ENCODE measurements at places on chromosomes 3 and 15. TPM values are rescaled to one million over a fixed set of nuclear protein-coding genes. Genes with fewer than 3 reads are reported as not detected.

The PCLAF gene
- 7.6 TPM for polyA plus RNA-seq

The PROS1 gene
- polyA plus RNA-seq: not detected

The IGSF10 gene
- not detected for polyA plus RNA-seq

The BOC gene
- not detected for polyA plus RNA-seq

The RASGRF1 gene
- not detected for polyA plus RNA-seq

The SPSB4 gene
- polyA plus RNA-seq: not detected

The ABCF3 gene
- 47.1 TPM for polyA plus RNA-seq

The YEATS2 gene
- polyA plus RNA-seq: 2.1 TPM

The SLC2A2 gene
- not detected for polyA plus RNA-seq

The KLHL40 gene
- polyA plus RNA-seq: not detected

The NOX5 gene
- polyA plus RNA-seq: 1.1 TPM

The GOLGA8S gene
- polyA plus RNA-seq: not detected

The HYKK gene
- polyA plus RNA-seq: not detected

The GCHFR gene
- 183 TPM for polyA plus RNA-seq

The PLAAT1 gene
- polyA plus RNA-seq: not detected

GRCh38 chr3:63279005-63279841, 1.1 kb downstream of the SYNPR start:
- no peaks in the 10 kb centered on the region for H3K36me3 ChIP-seq
- peaks cover 2% of the 10 kb centered on the region for H3K27me3 ChIP-seq
- no peak overlapping the region for H3K27ac ChIP-seq
- DNase-seq: no peak

GRCh38 chr15:76555247-76555646, 218.7 kb downstream of the ISL2 start:
- H3K4me3 ChIP-seq: no peak overlapping the region
- peaks cover 6% of the 10 kb centered on the region for H3K4me1 ChIP-seq
- no peak overlapping the region for H3K27ac ChIP-seq
- no peak for DNase-seq

DNA sequence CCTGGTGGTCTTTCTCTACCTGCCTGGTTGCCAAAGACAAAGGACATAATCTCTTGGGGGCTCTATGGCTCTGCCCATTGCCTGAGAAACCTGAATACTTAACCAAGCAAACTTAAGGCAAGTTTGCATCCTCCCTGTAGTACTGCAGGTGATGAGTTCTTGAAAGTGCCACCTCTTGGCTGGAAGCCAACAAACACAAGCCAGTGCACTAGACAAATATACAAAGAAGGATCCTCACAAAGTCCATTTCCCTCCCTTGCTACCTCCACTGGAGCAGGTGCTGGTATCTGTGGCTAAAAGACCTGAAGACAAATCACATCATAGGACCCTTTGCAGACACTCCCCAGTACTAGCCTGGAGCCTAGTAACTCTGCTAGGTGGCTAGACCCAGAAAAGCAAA, 772.3 kb downstream of the SI start:
- no peak overlapping the region for H3K4me3 ChIP-seq
- no peaks in the 10 kb centered on the region for H3K4me1 ChIP-seq
- DNase-seq: no peak
- no peak overlapping the region for H3K27ac ChIP-seq
- no peaks in the 10 kb centered on the region for H3K36me3 ChIP-seq

- no peaks in the 10 kb centered on the region for H3K27me3 ChIP-seq
- peaks cover 36% of the 10 kb centered on the region for H3K4me1 ChIP-seq
- H3K4me3 ChIP-seq: no peak overlapping the region
- peaks cover 15% of the 10 kb centered on the region for H3K36me3 ChIP-seq
- H3K27ac ChIP-seq: no peak overlapping the region
- no peak for DNase-seq
These were observed 57.2 kb downstream of the MYO9A start for GRCh38 chr15:72060687-72061250.

- H3K27ac ChIP-seq: no peak overlapping the region
- H3K36me3 ChIP-seq: no peaks in the 10 kb centered on the region
- no peaks in the 10 kb centered on the region for H3K4me1 ChIP-seq
- H3K27me3 ChIP-seq: peaks cover 2% of the 10 kb centered on the region
- no peak overlapping the region for H3K4me3 ChIP-seq
These were observed 69.2 kb downstream of the MEIS2 start for GRCh38 chr15:37031198-37031597.

GRCh38 chr3:53171827-53172505, 11.0 kb downstream of the PRKCD start:
- no peak overlapping the region for H3K27ac ChIP-seq
- H3K36me3 ChIP-seq: no peaks in the 10 kb centered on the region
- H3K4me1 ChIP-seq: peaks cover 59% of the 10 kb centered on the region
- no peaks in the 10 kb centered on the region for H3K27me3 ChIP-seq
- H3K4me3 ChIP-seq: no peak overlapping the region

GRCh38 chr3:196486263-196486662, 17.3 kb downstream of the RNF168 start:
- peak; percentile 10 for DNase-seq
- no peak overlapping the region for H3K4me3 ChIP-seq
- H3K27ac ChIP-seq: no peak overlapping the region
- H3K4me1 ChIP-seq: peaks cover 24% of the 10 kb centered on the region
- H3K36me3 ChIP-seq: peaks cover 14% of the 10 kb centered on the region

GRCh38 chr3:190384309-190384756, 3.6 kb upstream of the CLDN16 start:
- H3K36me3 ChIP-seq: no peaks in the 10 kb centered on the region
- no peaks in the 10 kb centered on the region for H3K4me1 ChIP-seq
- H3K27me3 ChIP-seq: peaks cover 5% of the 10 kb centered on the region
- H3K27ac ChIP-seq: no peak overlapping the region
- no peak overlapping the region for H3K4me3 ChIP-seq
- no peak for DNase-seq

- H3K27me3 ChIP-seq: no peaks in the 10 kb centered on the region
- peaks cover 7% of the 10 kb centered on the region for H3K4me1 ChIP-seq
- H3K36me3 ChIP-seq: no peaks in the 10 kb centered on the region
- no peak for DNase-seq
- H3K4me3 ChIP-seq: no peak overlapping the region
These were observed 149.4 kb downstream of the VGLL4 start for GRCh38 chr3:11494131-11494916.

DNA sequence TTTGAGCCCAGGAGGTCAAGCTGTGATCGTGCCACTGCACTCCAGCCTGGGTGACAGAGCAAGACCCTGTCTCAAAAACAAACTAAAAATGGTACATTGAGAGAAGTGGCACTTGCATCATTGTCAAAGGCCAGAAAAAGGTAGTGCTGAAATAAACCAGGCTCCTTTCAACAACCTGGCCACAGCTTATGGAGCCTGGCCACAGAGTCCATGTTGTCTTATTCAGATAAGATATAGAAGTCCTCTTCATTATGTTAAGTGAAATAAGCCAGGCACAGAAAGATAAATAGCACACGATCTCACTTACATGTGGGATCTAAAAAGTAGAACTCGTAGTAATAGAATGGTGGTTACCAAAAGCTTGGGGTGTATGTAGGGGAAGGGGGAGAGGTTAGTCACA, 34.8 kb downstream of the EMC4 start:
- no peak overlapping the region for H3K27ac ChIP-seq
- H3K27me3 ChIP-seq: no peaks in the 10 kb centered on the region
- no peaks in the 10 kb centered on the region for H3K4me1 ChIP-seq
- DNase-seq: no peak

DNA sequence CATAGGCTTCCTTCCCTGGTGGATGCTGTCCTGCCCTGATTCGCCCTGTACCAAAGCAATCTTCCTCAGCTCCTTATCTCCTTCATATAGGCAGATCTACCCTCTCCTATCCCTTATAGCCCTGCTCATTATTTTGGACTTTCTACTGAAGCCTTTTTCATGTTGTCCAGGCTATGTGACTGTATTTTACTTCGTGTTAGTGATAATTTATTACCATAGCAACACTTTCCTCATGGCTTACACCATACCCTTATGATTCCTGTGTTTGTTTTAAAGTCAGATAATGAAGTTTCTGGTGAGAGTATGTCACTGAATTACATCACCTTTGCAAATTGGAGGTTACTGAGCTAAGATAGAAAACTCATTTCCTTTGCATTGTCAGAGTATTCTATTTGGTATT, 352.6 kb downstream of the NLGN1 start:
- no peak for DNase-seq
- H3K4me3 ChIP-seq: no peak overlapping the region
- no peaks in the 10 kb centered on the region for H3K36me3 ChIP-seq

DNA sequence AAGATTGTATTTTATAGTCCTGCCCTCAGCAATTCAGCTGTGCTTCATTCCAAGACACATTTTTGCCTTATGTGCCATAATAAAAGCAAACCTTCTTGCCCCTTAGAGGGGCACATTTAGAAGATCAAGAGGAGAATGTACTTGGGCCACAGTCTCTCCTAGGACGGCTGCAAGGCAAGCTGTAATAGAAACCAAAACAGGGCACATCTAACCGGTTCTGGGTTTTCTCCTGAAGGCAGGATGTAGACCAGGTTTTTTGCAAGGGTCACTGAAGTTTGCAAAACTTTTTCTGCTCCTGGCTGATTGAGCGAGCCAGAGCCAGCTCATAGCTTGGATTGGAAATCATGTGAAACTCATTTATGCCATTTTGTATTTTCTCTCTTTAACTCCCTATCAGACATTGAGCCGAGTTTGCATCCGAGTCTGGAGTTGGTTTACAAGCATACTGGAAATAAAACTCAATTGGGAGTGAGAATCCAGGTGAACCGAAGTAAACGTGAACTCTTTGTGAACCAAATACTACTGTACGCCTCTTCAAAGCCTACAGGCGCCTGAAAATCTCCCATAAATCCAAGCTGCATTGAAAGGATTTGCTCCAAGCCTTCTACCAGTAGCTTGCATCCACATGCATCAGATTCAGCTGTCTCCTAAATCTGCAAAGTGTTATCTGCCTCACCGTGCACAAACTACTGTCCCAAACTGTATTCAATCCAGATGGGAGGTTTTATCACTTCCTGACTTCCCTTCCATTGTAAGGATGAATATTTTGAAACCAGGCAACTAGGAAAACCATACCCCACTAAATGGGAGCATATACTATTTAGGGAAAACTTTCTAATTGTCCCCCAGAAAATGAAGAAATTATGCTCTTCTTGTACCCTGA, 60.9 kb upstream of the TSC22D2 start:
- DNase-seq: no peak
- no peaks in the 10 kb centered on the region for H3K4me1 ChIP-seq
- no peaks in the 10 kb centered on the region for H3K36me3 ChIP-seq
- H3K27ac ChIP-seq: no peak overlapping the region
- H3K4me3 ChIP-seq: no peak overlapping the region

DNA sequence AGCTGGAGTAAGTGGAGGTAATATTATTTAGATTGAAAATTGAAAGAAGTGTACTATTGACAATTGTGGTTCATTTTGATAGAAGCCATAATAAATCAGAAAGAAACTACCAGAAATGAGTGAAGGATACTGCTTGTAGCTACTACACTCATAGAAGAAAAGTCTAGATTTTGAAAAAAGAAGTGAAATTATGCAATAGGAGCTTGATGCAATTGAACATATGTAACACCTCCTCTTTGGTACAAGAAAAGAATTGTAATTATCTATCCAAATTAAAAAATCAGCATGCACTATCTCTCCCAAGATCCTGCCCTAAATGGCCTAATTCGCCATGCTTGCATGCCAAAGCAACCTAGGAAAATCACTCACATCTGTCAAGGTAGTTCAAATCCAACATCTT, 51.1 kb upstream of the CD200R1L start:
- DNase-seq: no peak
- peaks cover 2% of the 10 kb centered on the region for H3K27me3 ChIP-seq
- H3K36me3 ChIP-seq: no peaks in the 10 kb centered on the region

- peaks cover 12% of the 10 kb centered on the region for H3K4me1 ChIP-seq
- DNase-seq: no peak
- peaks cover 21% of the 10 kb centered on the region for H3K36me3 ChIP-seq
These were observed 25.2 kb downstream of the TMEM43 start for GRCh38 chr3:14150078-14150477.

GRCh38 chr3:128804811-128805155, 74.6 kb upstream of the ACAD9 start:
- peaks cover 27% of the 10 kb centered on the region for H3K36me3 ChIP-seq
- H3K27ac ChIP-seq: peak overlapping the region; percentile 95
- peaks cover 35% of the 10 kb centered on the region for H3K4me1 ChIP-seq
- DNase-seq: no peak

- H3K36me3 ChIP-seq: no peaks in the 10 kb centered on the region
- no peak overlapping the region for H3K4me3 ChIP-seq
- no peaks in the 10 kb centered on the region for H3K27me3 ChIP-seq
- no peaks in the 10 kb centered on the region for H3K4me1 ChIP-seq
- H3K27ac ChIP-seq: no peak overlapping the region
These were observed 96.7 kb upstream of the KCNMB2 start for GRCh38 chr3:178439504-178439903.

DNA sequence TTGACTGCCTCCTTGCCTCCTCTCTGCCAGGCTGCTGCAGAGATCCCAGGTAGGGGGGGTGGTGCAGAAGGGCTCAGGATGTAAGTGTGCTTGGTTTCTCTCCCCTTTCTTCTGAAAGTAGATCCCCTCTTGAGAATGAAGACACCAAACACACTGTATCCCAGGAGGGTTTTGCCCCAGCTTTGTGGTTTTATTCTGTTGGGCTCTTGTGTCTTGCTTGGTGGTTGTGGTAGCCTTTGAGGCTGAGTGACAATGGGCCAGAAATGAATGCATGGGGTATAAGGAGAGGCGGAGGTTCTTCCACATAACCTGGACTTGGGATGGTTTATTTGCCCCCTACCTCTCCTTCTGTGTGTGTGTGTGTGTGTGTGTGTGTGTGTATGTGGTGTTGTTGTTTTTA, 5.7 kb downstream of the PDIA5 start:
- DNase-seq: no peak
- H3K4me1 ChIP-seq: peaks cover 10% of the 10 kb centered on the region
- H3K27ac ChIP-seq: no peak overlapping the region

DNA sequence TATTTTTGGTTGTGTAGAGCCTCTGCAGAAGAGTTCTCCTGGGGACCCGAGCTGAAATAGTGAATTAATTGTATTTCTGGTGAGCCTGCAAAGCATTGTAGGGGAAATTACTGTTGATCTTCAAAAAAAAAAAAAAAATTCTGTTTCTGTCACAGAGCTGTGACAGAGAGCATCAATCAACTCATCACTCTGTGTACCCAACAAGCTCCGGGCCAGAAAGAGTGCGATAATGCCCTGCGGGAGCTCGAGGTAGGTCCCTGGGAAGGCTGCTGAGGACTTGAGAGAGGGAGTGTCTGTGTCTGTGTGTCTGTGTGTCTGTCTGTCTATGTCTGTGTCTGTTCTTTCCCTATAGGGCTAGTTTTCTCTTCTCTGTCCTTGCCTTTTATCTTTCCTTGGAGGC, 294.4 kb upstream of the TPM1 start:
- H3K4me3 ChIP-seq: no peak overlapping the region
- H3K4me1 ChIP-seq: no peaks in the 10 kb centered on the region
- no peak for DNase-seq
- H3K36me3 ChIP-seq: no peaks in the 10 kb centered on the region
- H3K27ac ChIP-seq: no peak overlapping the region

- H3K27me3 ChIP-seq: no peaks in the 10 kb centered on the region
- H3K4me1 ChIP-seq: no peaks in the 10 kb centered on the region
- no peak overlapping the region for H3K27ac ChIP-seq
- DNase-seq: no peak
- no peak overlapping the region for H3K4me3 ChIP-seq
- H3K36me3 ChIP-seq: no peaks in the 10 kb centered on the region
These were observed 1627.6 kb downstream of the SI start for GRCh38 chr3:163450698-163451097.

- no peak for DNase-seq
- no peaks in the 10 kb centered on the region for H3K4me1 ChIP-seq
- H3K4me3 ChIP-seq: no peak overlapping the region
- H3K36me3 ChIP-seq: no peaks in the 10 kb centered on the region
- no peaks in the 10 kb centered on the region for H3K27me3 ChIP-seq
These were observed 20.4 kb downstream of the NANOGP8 start for GRCh38 chr15:35064576-35065190.
